K562 (cell line): ENCODE measurements at places on chromosomes 6 and 20. TPM values are rescaled to one million over a fixed set of nuclear protein-coding genes. Genes with fewer than 3 reads are reported as not detected.
A peak's percentile ranks its signal among the peaks of the same experiment; 100 is the strongest.

DNA sequence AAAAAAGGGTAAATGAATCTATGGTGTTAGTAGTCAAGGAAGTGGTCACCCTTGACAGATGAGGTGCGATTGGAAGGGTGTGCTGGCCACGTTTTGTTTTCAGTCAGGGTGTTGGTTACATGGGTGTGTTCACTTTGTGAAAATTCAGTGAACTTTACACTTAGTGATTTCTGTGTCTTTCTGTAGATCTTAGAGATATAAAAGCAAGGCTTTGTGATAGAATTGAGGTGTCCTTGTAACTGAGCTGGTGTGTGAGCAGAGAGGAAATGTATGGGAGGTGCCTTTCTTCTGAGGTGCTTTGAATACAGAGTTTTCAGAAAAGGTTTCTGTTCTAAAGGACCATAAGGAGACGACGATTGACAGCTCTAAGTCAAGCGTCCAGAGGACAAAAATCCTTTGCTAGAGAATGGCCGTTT lies 90.5 kb downstream of the SAMD3 start:
- no peaks in the 10 kb centered on the region; the same call in 1 of the 2 replicates for H3K4me1 ChIP-seq
- no peaks in the 10 kb centered on the region for H3K36me3 ChIP-seq
- H3K27me3 ChIP-seq: no peaks in the 10 kb centered on the region; the same call in 2 of the 3 replicates
- no peak for DNase-seq

GRCh38 chr20:16472045-16472872 lies 101.0 kb downstream of the KIF16B start:
- no peaks in the 10 kb centered on the region for H3K36me3 ChIP-seq
- no peaks in the 10 kb centered on the region for H3K27me3 ChIP-seq
- no peaks in the 10 kb centered on the region for H3K4me1 ChIP-seq
- DNase-seq: peak; percentile 20

GRCh38 chr6:42236030-42236429 lies 18.4 kb upstream of the MRPS10 start:
- no peak overlapping the region for H3K4me3 ChIP-seq
- H3K36me3 ChIP-seq: no peaks in the 10 kb centered on the region
- H3K27ac ChIP-seq: no peak overlapping the region
- DNase-seq: no peak
- no peaks in the 10 kb centered on the region for H3K27me3 ChIP-seq

The SLPI gene
- total RNA-seq: 0.67 and 0.78 TPM in 2 replicates

- H3K4me1 ChIP-seq: no peaks in the 10 kb centered on the region
- no peak for DNase-seq
- no peaks in the 10 kb centered on the region for H3K27me3 ChIP-seq
- H3K4me3 ChIP-seq: no peak overlapping the region
Measured at GRCh38 chr6:55675941-55676340, 96.9 kb upstream of the HMGCLL1 start.

- no peak for DNase-seq
- no peaks in the 10 kb centered on the region for H3K4me1 ChIP-seq
- no peaks in the 10 kb centered on the region for H3K27me3 ChIP-seq
Measured at GRCh38 chr20:3755814-3756480, 11.6 kb downstream of the ADISSP start.

GRCh38 chr6:138800377-138801150 lies 4.7 kb downstream of the ECT2L start:
- H3K4me3 ChIP-seq: no peak overlapping the region
- DNase-seq: peak; percentile 9
- H3K27ac ChIP-seq: no peak overlapping the region

The HRH3 gene
- not detected in 2 replicates for total RNA-seq

DNA sequence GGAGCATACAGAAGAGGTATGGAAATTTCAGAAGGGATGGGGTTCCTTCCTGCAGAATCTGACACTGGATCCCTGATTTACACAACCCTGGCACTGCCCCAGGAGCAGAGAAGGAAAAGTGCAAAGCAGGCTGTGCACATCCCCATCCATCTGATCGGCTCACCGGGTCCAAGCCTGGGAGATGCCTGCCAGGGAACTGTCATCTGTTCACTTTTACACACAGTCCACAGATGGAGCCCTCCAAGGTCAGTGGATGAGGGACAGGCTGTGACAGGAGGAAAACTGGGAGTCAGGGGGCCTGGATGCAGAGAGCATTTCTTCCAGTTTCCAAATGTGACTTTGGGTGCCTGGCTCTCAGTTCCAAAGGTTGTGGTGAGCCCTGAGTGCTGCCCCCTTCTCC lies 11.0 kb upstream of the SYNDIG1 start:
- no peak overlapping the region for H3K4me3 ChIP-seq
- H3K36me3 ChIP-seq: no peaks in the 10 kb centered on the region
- DNase-seq: no peak
- H3K27ac ChIP-seq: no peak overlapping the region

The SSTR4 gene
- not detected in 2 replicates for total RNA-seq

DNA sequence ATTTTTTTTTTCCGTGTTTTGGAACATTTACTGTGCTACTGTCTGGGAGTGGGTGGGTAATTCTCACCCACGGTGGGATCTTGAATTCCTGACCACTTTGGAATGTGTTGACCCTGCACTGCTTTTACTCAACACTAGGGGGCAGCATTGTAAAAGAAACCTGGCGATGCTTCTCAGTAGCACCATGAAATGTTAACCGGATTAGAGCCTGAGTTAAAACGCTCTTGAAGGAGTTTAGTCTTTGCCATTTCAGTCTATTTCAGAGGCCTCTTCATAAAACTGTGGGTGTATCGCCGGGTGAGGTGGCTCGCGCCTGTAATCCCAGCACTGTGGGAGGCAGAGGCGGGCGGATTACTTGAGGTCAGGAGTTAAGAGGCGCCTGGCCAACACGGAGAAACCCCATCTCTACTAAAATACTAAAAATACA lies 114.4 kb upstream of the PRND start:
- H3K4me1 ChIP-seq: no peaks in the 10 kb centered on the region
- peaks cover 15% of the 10 kb centered on the region for H3K27me3 ChIP-seq
- H3K27ac ChIP-seq: no peak overlapping the region
- no peaks in the 10 kb centered on the region for H3K36me3 ChIP-seq
- no peak overlapping the region for H3K4me3 ChIP-seq

- H3K4me1 ChIP-seq: no peaks in the 10 kb centered on the region
- no peaks in the 10 kb centered on the region for H3K36me3 ChIP-seq
- peaks cover 76% of the 10 kb centered on the region for H3K27me3 ChIP-seq
- no peak for DNase-seq
Measured at GRCh38 chr6:379410-380181, 12.0 kb upstream of the IRF4 start.

The THEMIS gene
- 0.07 and 0.09 TPM in 2 replicates for total RNA-seq

- no peak for DNase-seq
- no peaks in the 10 kb centered on the region for H3K4me1 ChIP-seq
- H3K27me3 ChIP-seq: peaks cover 19% of the 10 kb centered on the region
- H3K36me3 ChIP-seq: no peaks in the 10 kb centered on the region
Measured at GRCh38 chr6:33050014-33050810, 23.2 kb downstream of the HLA-DPA1 start.

DNA sequence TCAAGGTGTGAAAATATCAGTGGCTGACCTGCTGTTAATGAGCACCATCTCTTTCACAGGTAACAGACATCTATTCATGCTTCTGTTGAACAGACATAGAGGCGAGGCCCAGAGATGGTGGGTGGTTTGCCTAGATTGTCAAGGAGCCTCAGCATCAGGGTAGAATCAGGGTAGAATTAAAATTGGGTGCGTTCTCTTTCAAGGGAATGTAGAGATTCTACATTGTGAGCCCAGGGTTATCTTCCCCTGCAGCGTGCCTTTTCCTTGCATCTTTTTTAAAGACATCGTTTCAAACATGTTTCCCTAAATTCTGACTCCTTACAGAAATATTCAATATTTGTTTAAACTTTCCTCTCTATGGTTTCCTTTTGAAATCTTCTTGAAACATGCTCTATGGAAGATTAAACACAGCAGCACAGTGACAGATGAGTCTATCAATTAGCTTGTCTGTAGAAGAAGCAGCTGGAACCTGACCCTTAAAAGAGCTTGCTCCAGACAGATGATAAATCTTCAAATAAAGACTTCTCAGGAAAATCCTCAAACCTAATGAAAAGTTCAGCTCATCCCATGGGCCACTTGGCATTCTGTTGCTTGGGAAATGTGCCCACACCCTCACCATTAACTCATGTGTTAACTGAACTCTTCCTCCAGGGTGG lies 119.8 kb downstream of the IPCEF1 start:
- peaks cover 7% of the 10 kb centered on the region; the same call in 1 of the 3 replicates for H3K27me3 ChIP-seq
- H3K4me3 ChIP-seq: no peak overlapping the region
- H3K4me1 ChIP-seq: no peaks in the 10 kb centered on the region
- no peaks in the 10 kb centered on the region for H3K36me3 ChIP-seq

DNA sequence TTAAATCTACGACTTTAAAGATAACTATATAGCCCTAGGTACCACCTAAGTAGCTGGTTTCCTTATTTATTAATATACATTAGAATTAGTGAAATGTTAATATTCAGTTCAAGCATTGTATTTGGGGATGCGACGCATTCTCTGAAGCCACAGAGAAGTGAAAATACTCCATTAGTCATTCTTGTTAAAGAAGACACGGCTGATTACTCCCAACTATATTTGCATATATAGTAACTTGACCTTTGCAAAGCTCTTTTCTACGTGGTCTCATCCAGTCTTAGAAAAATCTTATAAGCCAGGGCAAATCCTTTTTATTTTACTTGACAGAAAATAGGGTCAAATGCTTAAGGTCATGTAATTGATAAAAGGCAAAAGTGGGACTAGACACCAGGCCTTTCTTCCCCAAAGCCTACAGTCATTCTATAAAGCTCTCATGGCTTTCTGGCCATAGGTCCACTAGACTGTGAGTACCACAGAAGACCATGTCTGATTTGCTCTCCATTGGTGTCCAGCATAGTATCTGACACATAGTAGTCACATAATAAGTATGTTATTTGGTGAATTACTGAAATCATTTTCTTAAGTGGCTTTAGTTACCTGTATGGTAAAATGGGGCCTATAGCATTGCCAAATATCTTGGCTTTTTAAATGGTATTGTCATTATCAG lies 11.3 kb downstream of the ZHX3 start:
- no peak overlapping the region for H3K4me3 ChIP-seq
- no peaks in the 10 kb centered on the region for H3K27me3 ChIP-seq
- no peak overlapping the region for H3K27ac ChIP-seq
- DNase-seq: no peak

DNA sequence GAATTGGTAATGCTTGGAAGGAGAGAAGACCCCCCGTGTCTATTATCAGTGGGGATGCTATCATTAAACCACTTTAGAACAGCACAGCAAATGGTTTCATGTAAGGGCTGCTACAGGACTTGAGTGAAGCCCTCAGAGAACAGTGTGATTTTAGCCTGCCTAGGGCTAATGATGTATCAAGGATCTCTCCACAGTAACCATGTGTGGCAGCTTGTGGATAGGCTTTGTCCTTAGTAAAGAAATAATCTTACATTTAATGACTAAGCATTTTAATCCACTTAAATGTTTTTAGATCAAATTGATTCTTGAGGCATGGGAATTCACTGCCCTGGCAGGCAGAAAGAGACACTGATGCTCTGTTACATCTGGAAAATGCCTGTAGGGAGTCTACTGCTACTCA lies 495.1 kb downstream of the NKAIN2 start:
- H3K27me3 ChIP-seq: no peaks in the 10 kb centered on the region
- H3K4me1 ChIP-seq: no peaks in the 10 kb centered on the region
- no peak overlapping the region for H3K4me3 ChIP-seq

DNA sequence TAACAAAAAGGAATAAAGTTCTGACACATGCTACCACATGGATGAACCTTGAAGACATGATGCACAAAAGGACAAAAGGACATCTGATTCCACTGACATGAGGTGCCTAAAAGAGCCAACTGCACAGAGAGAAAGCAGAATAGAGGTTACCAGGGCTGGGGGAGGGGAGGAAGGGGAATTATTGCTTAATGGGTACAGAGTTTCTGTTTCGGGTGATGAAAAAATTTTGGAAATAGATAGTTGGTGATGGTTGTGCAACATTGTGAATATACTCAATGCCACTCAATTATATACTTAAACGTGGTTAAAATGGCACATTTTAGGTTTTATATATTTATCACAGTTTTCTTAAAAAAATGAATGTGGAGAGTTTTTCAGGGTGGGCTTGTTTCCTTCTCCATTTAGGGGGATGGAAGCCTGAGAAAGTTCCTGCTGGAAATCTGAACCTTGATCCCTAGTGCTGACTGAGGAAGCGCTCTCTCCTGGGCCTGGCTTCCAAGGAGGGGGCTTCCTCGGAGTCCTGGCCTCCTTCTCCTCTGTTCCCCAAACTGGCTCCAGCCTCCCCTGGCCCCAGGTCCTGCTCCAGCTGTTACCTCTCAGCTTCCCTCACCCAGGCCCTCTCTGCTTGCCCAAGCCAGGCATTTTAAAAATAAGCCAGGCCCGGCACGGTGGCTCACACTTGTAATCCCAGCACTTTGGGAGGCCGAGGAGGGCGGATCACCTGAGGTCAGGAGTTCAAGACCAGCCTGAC lies 79.2 kb downstream of the NOL4L start:
- peaks cover 9% of the 10 kb centered on the region for H3K4me1 ChIP-seq
- H3K27me3 ChIP-seq: no peaks in the 10 kb centered on the region
- H3K27ac ChIP-seq: no peak overlapping the region

DNA sequence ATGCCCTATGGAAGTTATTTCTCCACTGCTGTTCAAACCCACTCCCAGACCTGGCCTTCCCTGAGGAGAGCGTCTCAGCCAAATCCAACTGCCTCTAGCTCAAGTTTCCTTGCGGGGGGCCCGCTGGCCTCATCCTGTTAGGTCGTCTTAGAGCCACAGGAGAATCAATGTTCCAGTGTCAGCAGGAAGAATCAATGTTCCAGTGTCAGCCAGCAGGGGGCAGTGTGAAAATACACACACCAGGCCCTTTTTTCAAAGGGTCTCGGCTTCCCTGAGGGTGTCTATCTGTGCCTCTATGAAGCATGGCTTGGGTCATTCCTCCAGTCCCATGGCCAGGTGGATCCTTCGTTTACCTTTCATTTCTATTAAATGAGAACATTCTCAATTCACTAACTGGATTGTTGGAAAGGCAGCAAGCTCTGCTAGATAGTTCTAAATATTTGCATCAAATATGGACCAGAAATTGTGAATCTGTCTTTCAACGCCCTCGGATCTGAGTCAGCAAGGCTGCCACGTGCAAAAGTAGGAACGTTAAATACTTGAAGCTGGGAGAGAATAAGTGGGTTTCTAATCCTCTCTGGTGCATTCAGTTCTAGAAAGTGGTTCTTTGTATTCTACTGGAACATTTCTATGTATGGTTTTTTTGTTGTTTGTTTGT lies 19.2 kb downstream of the PRND start:
- no peaks in the 10 kb centered on the region for H3K4me1 ChIP-seq
- H3K4me3 ChIP-seq: no peak overlapping the region
- no peak overlapping the region for H3K27ac ChIP-seq
- no peaks in the 10 kb centered on the region for H3K36me3 ChIP-seq

GRCh38 chr20:63137851-63138415 lies 78.0 kb downstream of the YTHDF1 start:
- DNase-seq: no peak
- peaks cover 49% of the 10 kb centered on the region for H3K27me3 ChIP-seq
- H3K36me3 ChIP-seq: no peaks in the 10 kb centered on the region
- no peak overlapping the region for H3K4me3 ChIP-seq
- peaks cover 9% of the 10 kb centered on the region; the same call in 1 of the 2 replicates for H3K4me1 ChIP-seq
- no peak overlapping the region for H3K27ac ChIP-seq

GRCh38 chr6:90086517-90086916 lies 192.2 kb downstream of the GJA10 start:
- DNase-seq: no peak
- H3K36me3 ChIP-seq: no peaks in the 10 kb centered on the region
- H3K27ac ChIP-seq: no peak overlapping the region
- no peaks in the 10 kb centered on the region for H3K27me3 ChIP-seq
- no peak overlapping the region for H3K4me3 ChIP-seq
- no peaks in the 10 kb centered on the region for H3K4me1 ChIP-seq

The SGK1 gene
- total RNA-seq: 3.7 and 4.3 TPM in 2 replicates

- no peak for DNase-seq
- H3K4me3 ChIP-seq: no peak overlapping the region
- no peaks in the 10 kb centered on the region for H3K27me3 ChIP-seq
- H3K36me3 ChIP-seq: peaks cover 15% of the 10 kb centered on the region
- no peak overlapping the region for H3K27ac ChIP-seq
Measured at GRCh38 chr6:126107475-126108166, 121.3 kb downstream of the TRMT11 start.
